ENCODE measurements at places on chromosomes 3 and 15. TPM values are rescaled to one million over a fixed set of nuclear protein-coding genes. Genes with fewer than 3 reads are reported as not detected.
A peak's percentile ranks its signal among the peaks of the same experiment; 100 is the strongest.

- DNase-seq, result no peak
Measured at GRCh38 chr15:43795197-43795596, 3.1 kb downstream of the SERF2 start.

DNA sequence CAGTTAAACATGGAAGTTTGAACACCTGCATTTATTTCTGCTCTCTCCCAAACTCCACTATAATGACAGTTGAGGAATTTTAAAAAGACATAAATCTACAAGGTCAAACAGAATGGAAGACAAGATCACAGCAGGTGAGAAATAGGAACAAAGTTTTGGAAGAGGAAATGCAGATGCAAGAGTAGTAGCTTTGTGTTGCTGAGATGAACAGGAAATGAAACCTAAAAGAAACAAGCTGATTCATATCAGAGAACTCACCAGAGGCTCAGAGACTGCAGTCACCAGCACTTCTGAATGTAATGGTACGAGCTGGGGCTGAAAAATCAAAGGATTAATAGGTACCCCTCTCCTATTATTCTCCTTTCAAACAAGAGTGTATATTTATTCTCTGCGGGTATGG is 459.9 kb downstream of the RAP2B start:
- no peak for DNase-seq

- peak; percentile 61 for DNase-seq
Measured at GRCh38 chr15:75720787-75721479, 8.3 kb upstream of the CSPG4 start.

DNA sequence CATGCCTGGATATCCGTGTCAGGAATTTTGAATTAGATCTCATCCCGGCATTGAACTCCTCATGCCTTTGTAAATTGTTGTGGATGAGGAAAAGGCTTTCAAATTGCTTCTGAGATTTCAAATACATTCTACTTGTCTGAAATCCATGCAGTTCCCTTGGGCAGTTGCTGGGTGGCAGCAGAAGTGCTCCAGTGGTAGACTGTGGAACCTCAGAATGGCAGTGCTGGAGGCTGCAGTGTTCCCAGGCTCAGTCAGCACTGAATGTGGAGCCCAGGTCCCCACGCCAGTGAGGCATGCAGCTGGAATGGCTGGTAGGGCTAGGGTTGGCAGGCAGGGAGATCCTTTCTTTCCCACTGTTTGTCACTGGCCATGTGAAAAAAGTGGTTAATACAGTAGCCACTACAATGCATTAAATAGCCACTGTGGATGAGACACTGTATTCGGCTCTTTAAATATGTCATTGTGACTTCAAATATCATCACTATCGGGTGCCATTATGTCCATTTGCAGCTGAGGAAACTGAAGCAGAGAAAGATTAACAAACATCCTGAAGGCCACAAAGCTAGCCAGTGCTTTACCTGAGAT is 98.6 kb downstream of the TPRG1 start:
- peak; percentile 84 for DNase-seq

DNA sequence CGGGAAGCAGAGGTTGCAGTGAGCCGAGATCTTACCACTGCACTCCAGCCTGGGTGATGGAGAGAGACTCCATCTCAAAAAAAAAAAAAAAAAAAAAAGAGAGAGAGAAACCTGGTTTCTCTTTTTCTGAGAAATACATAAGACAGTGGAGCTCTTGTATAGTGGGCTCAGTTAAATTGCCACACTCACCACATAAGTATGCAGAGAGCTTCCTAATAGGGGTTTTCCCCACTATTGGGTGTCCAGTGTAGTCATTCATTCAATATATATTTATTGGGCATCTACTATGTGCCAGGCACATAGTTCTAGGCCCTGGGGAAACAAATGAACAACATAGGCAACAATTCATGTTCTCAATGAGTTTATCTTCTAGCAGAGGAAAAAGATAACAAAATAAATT is 48.9 kb upstream of the FMN1 start:
- peak; percentile 51 for DNase-seq

DNA sequence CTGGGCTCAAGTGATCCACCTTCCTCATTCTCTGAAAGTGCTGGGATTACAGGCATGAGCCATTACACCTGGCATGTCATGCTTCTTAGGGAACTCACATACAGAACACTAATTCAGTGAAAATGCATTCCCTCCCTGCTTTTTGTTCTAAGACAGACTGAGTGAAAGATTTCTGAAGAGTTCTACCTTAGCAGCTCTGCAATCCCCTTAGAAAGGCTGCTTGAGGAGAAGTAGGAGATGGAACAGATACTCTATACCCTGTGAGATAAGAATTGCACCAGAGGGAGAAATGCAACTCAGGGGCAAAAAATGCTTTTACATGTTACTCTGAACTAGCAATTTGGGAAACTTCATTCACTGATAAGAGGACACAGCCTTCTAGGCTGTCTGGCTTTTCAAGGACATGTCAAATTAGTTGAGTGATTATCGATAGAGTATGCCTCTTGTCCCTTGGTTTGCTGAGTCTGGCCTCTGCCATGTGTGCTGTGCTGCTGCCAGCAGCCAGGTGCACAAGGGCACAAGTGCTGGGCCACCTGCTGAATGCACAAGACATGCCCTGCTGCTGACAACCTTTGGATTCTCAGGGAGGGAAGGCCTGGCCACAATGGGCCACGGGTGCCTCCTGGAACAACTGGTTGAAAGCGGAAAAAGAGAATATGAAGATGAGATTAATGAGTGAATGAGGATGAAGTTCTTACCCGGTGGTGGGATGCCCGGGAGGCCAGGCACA is 17.8 kb downstream of the UQCC5 start:
- no peak for DNase-seq

DNA sequence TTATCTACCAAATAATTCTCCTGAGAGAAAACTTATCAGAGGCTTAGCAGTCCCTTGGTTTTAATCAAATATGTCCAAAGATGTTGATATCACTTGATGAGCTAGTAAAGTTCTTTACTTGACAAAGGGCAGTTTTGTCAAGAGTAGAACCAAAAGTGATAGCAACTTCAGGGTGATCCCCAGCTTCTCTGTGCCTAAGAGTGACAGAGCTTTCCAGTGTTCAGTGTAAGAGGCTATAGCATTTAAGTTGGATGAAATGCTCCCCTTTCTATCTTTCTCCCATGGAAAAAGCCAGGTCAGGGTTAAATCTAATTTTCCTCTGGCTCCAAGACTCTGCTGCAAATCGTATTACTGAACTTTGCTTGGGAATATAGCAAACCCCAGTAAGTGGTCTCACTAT is 120.8 kb downstream of the UNC13C start:
- no peak for DNase-seq

GRCh38 chr15:42984493-42985034 is 64.0 kb upstream of the TTBK2 start:
- DNase-seq, result no peak

DNA sequence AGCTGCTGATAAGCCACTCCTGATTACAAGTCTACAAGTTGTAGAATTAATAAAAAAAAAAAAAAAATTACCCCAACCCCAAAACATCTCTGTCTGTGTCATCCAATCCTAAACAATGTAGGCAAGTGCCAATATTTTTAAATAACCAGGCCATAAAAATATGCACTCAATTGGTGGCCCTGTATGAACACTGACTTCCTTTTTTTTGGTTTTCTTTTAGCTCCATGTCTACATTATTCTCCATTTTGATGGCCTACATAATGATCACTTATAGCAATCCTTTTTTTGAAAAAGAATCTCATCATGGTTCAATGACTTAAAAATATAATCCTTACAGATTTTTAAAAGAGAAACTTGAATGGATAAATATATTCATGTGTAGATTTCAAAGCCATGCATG is 72.1 kb downstream of the FOXP1 start:
- DNase-seq, result no peak

GRCh38 chr3:146511402-146512134 is 32.8 kb downstream of the PLSCR1 start:
- DNase-seq, result no peak

DNA sequence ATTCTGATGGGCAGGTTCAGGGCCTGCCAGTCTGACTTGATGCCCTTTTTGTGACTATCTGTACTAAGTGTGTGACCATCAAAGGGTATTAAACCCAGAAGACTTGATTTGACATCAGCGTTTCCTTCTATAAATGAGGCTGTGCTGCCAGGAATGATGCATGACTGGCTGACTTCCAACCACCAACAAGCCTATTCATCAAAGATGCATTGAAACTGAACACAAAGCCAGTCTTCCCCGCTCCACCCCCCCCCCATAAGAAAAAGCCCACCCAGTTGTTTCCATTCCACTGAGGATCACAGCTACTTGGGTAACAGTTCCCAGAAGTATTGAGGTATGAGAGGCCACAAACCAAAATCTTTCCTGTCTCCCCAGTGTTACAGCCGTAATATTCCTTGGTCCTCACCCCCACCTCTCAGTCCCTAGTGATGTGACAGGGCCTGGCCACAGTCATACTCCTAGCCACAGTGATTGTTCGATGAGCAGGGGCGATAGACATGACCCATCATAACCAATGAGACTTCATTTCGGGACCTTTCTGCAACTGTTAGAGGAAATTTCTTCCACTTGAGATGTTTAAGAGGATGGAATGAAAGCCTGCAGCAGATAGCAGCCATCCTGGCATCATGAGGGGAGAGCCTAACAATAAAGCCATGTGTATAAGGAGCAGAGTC is 22.6 kb downstream of the SH3BP5 start:
- no peak for DNase-seq

GRCh38 chr3:171876680-171877147 is 33.6 kb downstream of the TMEM212 start:
- DNase-seq, result peak; percentile 99

DNA sequence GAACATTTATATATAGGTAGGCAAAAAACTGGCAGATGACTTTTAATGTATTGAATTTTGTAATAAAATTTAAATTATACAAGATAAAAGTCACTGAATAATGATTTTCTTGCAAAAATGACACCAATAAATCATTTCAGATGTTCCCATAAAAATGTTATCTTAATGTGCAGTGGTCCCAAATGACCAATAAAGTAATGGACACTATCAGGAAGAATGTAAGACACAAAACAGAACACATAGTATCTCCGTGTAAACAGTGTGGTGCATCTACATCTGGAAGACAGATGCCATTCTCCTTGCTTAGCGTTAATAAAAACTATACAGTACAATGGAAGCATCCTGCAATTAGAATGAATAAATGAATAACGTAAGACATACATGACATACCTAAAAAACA is 41.5 kb downstream of the FGF7 start:
- DNase-seq, result no peak

DNA sequence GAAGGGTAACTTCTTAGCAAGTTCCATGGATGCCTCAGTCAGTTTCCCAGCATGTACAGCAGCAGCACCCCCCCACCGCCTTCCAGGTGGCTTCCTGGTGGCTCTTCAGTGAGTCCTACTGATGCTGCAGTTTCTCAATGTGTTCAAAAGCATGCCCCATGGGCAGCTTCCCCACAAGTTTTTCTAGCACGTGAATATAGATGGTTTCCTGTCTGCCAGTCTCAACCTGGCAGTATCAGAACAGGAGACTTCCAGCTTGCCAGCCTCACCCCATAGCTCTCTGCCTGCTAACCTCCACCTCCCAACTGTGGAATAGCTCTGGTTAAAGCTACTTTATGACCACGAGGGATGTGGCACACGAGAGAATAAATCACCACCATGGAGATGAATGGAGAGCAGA is 188.3 kb upstream of the SLCO3A1 start:
- DNase-seq, result no peak

- DNase-seq, result peak; percentile 50
Measured at GRCh38 chr3:10600726-10601125, 95.3 kb upstream of the ATP2B2 start.

GRCh38 chr3:174949523-174949922 is 90.4 kb downstream of the NAALADL2 start:
- peak; percentile 99 for DNase-seq

DNA sequence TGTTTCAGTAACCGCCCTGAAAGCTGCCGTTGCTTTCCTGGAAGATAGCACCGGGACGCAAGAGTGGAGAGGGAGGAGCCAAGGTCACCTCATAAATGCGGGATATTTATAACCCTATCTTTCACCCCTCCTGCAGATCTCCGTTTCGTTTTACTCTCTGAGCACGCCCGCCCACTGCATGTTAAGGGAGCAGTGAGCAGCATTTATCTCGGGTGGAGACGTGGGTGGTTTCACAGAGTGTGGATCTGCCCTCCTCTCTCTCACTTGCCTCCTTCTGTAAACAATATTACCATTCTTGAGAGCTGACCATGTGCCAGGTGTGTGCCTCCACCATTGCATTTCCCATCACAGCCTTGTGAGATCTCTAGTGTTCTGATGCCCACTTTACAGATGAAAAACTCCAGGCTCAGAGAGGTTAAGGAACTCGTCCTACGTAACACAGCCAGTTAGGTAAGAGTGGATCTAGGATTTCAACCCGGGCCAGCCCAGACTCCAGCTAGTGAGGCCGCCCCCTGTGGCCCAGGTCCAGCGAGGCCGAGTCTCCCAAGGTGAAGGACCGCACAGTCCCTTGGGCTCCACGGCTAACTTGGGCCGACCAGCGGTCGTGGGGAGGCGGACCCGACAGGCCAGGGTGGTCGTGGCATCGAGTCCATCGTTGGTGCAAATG is 16.9 kb upstream of the SEMA4B start:
- DNase-seq, result peak; percentile 56

DNA sequence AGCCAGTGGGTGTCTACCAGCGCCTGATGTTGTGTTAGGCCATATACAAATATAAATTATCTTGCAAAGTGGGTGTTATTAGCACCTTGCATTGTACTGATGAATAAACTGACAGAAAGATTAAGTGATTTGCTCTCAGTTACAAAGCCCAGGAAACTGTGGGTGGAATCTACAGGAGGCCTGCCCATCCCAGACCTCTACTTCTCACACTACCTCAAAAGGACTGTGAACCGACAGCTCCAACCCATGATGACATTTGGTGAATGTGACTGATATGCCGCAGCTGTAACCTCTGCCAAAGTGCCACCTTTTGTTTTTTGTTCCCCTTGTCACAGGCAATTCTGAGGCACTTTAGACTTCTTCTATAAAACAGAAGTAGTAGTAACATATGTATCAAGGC is 43.7 kb upstream of the KCNMB2 start:
- DNase-seq, result no peak

DNA sequence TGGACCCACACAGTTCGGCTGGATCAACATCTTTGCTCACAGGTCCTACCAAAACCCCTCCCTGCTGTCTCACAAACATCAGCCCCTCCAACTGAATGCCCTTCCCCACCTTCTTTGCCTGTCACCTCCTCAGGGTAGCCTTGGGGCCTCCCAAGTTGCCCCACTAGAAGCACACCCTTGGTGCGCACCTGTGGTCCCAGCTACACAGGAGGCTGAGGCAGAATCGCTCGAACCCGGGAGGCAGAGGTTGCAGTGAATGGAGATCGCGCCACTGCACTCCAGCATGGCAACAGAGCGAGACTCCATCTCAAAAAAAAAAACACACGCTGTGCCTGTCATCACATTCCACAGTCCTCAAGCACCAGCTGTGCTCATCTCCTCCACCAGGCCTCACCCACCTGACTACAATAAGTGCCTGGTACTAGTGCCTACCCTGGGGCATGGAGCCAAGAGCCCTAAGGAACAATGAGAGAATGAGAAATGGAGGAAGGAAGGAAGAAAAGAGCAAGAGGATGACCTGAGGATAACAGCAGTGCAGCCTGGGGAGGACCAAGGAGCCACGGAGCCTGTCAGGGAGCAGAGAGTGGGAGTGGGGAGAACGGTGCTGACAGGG is 26.0 kb downstream of the RPN1 start:
- DNase-seq, result no peak

KIF9 gene
- 2.8 TPM for total RNA-seq

EIF4E3 gene
- total RNA-seq, result 1.8 TPM

CCR3 gene
- total RNA-seq, result 0.26 TPM

SLC22A13 gene
- 0.33 TPM for total RNA-seq
